Activated CD4-positive, alpha-beta T cell treated with anti-CD3 and anti-CD28 coated beads for 24 hours (primary cell): ENCODE measurements at places on chromosomes 4 and X.

DNA sequence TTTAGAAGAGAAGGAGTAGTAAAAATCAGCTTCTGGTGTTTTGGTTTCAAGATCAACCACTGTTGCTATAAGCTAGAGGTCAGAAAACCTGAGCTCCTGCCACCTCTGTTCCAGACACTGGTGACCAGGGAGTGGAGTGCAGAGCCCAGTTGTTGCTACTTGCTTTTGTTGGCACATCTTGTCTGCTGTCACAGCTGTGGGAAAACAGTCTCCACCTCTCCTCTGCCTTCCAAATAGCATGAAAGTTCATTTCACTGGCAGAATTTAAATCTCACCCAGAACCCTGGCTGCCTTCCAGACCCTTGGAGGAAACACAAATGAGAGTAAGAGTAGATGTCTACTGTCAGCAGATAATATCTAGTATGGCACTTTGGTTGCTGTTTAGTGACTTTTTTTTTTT lies 297.5 kb upstream of the KLF3 start:
- no peak for DNase-seq

DNA sequence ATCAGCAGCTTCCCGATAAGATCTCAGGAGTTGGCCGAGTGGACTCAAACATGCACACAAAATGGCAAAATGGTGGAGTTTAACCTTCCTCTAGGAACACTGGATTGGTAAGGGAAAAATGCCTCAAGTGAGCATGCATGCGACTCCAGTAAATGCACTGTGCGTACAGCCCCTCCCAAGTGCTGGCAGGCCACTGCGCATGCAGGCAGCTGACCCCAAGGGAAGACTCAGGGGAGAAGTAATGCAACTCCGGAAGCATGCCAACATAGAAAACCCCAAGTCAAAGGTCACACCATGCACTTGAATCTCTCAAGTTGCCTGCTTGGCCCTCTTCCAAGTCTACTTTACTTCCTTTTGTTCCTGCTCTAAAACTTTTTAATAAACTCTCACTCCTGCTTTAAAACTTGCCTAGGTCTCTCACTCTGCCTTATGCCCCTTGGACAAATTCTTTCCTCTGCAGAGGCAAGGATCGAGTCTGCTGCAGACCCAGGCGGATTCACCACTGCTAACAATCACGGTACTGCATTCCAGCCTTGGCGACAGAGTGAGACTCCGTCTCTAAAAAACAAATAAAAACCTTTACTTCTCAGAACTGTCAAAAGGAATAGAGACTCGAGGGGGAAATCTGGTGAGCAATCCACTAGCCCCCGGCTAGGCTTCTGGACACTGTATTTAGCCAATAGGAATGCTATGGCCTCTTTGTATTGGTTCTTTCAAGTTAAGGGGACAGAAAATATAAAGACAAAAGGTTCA lies 33.5 kb downstream of the NYX start:
- DNase-seq, result no peak

DNA sequence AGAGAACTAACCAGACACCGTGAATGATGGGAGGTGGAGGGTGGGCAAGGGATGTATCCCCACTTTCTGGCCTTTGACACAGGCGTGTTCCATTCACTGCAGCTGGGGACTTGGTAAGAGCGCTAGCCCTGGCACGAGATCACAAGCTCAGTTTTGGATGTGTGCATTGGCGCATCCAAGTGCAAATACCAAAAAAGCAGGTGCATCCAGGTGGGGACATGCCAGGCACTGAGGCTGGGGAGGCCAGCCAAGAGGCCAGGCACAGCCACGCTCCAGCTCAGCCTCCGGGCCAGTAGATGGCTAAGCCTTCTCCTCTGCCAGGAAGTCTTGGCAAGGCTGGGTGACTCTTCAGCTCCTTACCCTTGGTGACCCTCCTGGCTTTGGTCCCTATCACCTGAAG lies 4.4 kb upstream of the ZFP92 start:
- no peak for DNase-seq

- no peak for DNase-seq
These were observed 190.4 kb downstream of the GABRB1 start for GRCh38 chr4:47221721-47222120.

DNA sequence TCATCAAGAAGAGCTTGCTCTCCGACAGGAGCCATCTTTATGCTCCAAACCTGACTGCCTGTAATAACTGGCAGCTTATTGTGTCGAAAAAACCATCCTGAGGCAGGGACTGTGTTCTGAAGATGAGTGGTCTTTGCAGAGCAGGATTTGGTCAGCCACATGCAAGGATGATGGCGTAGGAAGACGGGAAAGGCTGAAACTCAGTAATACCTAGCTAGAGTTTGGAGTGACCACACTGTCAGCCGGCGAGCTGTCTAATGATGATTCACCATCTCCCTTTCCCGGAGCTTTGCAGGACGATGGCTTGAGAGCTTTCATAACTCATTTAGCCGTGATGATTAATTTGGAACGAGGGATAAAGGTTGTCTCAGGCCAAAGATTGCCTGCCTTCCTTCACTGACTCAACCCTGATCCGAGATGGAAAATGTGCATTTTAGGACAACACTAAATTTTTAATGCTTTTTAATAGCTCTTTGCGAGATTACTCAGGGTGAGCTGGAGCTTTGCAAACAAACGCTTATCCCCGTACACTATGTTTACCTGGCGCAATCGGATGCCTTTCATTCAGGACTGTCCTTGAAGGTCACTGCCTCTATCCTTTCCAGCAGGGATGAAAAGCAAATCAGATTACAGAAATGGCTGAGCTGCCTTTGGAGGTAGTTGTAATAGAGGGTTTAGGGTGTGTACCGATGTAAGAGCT lies 288.5 kb downstream of the ASMT start:
- no peak for DNase-seq

- DNase-seq, result no peak
These were observed 48.3 kb downstream of the CPZ start for GRCh38 chr4:8640816-8641215.

GRCh38 chr4:148079961-148080360 lies 348.1 kb downstream of the ARHGAP10 start:
- DNase-seq, result no peak

- DNase-seq, result no peak
These were observed 280.8 kb upstream of the NOCT start for GRCh38 chr4:138734746-138735145.

- DNase-seq, result no peak
These were observed 186.3 kb upstream of the INTU start for GRCh38 chr4:127446427-127446885.

DNA sequence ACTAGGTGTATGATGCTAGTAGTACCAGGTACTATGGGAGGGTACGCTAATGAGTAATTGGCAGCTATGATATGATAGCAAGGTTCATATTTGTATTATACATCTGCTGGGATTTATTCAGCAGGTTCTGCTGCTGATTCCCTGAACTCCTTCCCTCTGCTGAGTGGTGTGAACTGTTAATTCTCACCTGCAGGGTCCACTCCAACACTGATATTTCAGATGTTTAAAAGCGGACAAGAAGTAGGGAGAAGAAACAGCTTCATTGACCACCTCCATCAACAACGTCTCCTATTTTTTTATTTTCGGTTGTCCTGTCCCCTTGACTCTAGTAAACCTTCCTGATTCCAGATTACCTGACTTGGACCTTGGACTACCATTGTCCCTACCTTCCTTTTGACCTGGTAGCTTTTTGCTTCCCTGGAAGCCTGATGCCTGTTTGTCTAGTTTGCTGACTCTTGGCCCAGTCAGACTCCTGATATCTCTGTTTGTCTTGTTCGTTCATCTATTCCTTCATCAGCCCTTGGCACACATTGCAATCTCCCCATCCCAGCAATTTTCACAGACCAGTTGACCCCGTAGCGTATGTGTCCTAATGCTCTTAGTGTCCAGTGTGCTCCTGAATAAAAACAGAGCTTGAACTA lies 34.0 kb upstream of the RNF128 start:
- no peak for DNase-seq

- no peak for DNase-seq
These were observed 57.9 kb downstream of the FHDC1 start for GRCh38 chr4:152994038-152994437.

- no peak for DNase-seq
These were observed 116.0 kb downstream of the COL4A6 start for GRCh38 chrX:108322234-108322633.

DNA sequence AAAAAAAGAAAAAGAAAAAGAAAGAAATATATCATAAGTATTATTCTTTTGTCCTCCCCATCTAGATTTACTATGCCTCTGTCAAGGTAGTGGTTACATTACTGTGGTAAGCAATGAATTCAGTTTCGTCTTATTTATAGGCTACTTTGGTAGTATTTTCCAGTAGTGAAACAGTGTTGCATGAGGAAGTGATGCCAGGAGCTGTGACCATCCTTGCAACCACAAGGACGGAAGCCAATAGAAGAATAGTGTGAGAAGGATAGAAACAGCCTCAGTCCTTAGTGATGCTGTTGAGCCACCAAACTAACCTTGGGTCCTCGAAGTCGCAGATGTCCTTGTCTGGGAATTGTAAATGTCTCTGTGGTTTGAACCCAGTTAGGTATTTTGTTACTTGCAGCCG lies 328.5 kb downstream of the PPP3CA start:
- DNase-seq, result no peak

- no peak for DNase-seq
These were observed 55.9 kb downstream of the STARD8 start for GRCh38 chrX:68703369-68703768.

DNA sequence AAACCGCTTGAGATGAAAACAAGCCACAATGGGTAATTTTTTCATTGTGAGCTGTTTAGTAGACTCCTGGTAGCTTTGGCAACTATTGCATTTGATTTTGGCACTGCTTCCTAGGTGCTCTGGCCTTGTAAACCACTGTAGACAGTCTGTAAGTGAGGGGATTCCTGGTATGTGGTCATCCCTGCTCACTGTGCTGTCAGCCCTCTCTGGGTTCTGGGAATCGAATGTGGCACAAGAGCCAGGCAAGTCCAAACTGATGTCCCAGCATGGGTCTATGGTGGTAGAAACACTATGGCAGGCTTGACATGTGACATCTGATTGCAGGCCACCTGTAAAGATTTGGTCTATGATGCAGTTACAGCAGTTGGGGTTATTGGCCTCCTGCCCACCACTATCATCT lies 2.5 kb downstream of the USP51 start:
- no peak for DNase-seq

- DNase-seq, result no peak
These were observed 6.8 kb upstream of the TCEANC start for GRCh38 chrX:13646154-13646549.

GRCh38 chrX:21974011-21974385 lies 33.5 kb downstream of the SMS start:
- DNase-seq, result no peak

DNA sequence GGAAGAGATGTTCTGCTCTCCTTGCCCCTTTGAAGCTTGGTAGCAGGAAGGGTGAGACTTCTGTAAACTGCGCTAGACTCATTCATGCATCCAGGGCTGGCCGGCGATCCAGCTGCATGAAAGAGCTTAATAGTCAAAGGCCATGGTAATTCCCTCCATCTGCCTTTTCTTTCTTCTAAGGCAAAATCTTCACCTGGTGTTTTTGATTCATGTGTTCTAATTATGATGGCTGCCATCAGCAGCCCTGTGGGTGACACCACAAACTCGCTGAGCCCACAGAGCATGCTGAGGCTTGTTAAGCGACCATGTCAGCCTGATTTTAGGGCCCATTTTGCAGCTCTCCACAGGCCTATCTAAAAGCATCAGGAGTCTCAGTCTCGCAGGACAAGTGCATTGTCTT lies 450.1 kb upstream of the TENM3 start:
- DNase-seq, result no peak

- no peak for DNase-seq
These were observed 38.3 kb upstream of the STAG2 start for GRCh38 chrX:123923211-123923610.

DNA sequence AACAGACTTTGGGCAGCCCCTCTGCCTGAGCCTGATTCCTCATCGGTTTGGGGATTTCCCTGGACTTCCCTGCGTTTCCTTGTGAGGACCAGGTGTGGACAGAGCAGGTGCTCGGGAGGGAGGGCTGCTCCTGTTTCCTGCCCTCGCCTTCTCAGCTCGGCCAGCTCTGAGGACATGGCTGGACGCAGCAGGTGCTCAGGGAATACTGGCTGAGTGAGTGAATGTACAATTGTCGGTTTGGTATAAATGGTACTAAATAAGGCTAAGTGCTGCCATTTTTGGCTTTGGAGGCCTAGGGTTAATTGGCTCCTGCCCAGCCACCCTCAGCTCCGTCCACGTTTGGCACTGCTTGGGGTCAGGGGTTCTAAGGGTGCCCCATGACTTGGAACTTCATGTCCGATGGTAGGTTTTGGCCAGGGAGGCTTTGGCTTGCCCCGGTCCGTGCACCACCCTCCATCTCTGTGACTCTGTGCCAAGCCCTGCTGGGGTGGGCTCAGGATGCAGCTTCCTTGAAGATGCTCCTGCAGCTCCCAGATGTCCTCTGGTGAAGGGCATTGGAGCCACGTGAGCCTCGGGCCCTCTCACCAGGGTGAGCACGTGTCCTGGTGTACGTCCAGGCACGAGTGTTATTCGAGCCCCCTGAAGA lies 45.0 kb upstream of the NKX1-1 start:
- no peak for DNase-seq
